PC-3 (cell line): ENCODE measurements at places on chromosomes 16 and 17. TPM values are rescaled to one million over a fixed set of nuclear protein-coding genes. Genes with fewer than 3 reads are reported as not detected.

Gene SECTM1
- total RNA-seq = 56.0 and 61.7 TPM in 2 replicates

DNA sequence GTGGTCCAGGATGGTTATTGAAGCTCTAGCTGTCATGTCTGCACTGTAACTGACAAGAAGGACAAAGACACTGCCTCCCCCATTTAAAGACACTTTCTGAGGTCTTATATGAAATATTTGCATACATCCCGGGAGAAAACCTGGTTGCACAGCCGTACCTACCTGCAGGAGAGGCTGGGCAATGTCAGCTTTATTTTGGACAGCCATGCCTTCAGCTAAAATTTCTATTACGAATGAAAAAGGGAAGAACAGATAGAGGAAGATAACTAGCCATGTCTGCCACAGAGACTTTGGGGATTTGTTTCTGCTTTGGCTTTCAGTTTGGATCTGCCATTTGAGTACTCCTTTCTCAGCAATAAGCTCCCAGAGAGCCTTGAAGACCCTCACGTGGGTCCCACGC, 19.0 kb downstream of the SLC7A6 start:
- DNase-seq = no peak

GRCh38 chr16:57185446-57185944, 344 bp downstream of the PSME3IP1 start:
- peak; percentile 64 for DNase-seq

GRCh38 chr17:65666876-65667321, 105.5 kb upstream of the AXIN2 start:
- DNase-seq = no peak

GRCh38 chr16:5738586-5738985, 641.0 kb upstream of the EEF2KMT start:
- DNase-seq = no peak
